ENCODE measurements at places on chromosomes 7 and 10.

DNA sequence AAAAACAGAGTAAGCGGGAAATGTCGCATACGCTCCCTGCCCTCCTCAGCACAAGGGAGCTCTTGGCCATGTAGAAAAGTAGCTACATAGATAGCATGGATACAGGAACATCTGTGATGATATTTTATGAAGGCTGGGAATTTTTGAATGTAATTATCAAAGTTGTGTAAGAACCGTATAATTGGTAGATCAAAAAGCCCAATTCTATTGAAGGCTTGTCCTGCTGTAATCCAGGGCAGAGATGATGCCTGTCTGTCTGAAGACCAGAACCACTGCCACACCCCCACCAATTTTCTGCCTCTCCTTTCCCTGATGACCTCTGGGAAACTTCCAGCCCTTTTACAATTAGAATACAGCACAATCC, 51.4 kb downstream of the ZRANB1 start:
- no peak for DNase-seq

DNA sequence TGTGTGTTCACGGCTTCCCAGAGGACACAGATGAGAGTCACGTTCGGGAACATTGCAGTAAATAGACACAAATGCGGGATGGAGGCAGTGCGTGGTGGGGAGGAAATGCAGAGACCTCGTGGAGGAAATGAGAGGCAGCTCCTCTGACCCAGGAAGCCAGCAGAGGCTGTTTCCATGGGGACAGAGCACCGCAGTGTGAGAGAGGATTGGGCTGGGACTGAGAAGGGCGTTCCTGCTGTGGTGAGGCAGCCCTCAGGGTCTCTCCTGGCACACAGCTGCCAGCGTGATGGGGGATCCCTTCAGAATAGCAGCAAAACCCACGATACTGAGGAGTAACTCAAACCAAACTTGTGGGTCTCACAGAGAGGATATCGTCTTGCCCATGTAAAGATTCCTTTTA, 21.7 kb upstream of the BHLHA15 start:
- no peak for DNase-seq

- no peak for DNase-seq
These were observed 47.4 kb upstream of the FAM180A start for GRCh38 chr7:135795846-135796570.

GRCh38 chr10:78997635-78998618, 70.8 kb upstream of the ZMIZ1 start:
- DNase-seq: no peak

GRCh38 chr7:38374507-38374906, 101.1 kb upstream of the TARP start:
- peak; percentile 63 for DNase-seq

DNA sequence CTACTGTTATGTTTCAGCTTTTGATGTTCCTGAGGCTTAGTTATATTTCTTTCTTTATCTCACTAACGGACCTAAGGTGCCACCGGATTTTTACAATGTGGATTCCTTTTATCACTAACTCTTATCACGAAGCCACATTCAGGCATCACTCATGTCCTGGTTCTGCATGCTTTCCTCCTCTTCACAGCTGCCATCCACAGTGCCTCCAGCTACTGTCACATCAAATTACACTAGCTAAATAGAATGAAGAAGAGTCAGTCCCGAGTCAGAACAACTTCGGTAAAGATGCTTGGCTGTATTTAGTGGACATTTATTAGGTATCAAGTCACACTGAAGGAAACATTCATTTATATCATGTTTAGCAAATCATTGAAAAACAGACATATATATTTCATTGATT, 153.2 kb downstream of the NEBL start:
- DNase-seq: no peak

DNA sequence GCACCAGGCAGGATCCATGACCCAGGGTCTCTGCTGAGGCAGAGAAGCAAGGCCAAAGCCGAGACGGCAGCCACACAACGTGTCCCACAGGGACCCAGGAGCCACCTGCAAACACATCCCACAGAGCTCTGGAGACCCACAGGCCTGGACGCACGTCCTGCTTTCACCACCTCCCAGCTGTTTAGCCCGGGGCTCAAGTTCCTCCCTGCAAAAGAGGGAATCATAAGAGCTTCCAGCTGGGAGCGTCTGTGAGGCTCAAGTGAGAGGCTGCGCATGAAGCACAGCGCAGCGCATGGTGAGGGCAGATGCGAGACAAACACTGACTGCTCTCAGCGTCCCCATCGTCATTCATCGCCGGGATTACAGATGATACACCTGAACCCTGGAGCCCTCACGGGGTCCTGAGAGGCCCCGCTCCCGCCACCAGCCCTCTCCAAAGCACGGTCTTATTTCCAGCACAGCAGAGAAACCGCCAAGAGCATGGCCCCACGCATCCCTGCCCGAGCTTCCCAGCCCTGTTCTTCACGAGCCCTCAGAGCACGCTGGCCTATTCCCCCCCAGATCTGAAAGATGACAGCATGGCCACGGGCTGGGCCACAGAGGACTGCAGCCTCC, 88.7 kb downstream of the MAD1L1 start:
- no peak for DNase-seq

- no peak for DNase-seq
These were observed 115.8 kb downstream of the SEMA3D start for GRCh38 chr7:85070967-85071628.

DNA sequence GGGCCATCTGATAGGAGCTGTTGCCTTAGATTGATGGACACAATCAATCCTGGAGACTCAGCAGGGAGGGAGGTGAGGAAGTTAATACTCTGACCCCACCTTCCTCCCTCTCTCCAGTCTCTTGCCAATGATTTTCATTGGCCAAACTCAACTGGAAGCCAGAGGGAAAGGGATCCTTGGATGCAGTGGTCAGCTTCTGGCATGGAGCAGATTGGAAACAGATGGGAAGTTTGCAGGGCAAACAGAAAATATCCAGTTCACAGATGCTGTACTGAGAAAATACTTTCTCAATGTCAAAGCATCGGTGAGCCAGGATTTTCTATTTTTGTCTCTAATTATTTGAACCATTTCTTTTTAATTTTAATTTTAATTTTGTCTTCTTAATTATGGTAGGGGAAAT, 170.8 kb downstream of the BBS9 start:
- no peak for DNase-seq

DNA sequence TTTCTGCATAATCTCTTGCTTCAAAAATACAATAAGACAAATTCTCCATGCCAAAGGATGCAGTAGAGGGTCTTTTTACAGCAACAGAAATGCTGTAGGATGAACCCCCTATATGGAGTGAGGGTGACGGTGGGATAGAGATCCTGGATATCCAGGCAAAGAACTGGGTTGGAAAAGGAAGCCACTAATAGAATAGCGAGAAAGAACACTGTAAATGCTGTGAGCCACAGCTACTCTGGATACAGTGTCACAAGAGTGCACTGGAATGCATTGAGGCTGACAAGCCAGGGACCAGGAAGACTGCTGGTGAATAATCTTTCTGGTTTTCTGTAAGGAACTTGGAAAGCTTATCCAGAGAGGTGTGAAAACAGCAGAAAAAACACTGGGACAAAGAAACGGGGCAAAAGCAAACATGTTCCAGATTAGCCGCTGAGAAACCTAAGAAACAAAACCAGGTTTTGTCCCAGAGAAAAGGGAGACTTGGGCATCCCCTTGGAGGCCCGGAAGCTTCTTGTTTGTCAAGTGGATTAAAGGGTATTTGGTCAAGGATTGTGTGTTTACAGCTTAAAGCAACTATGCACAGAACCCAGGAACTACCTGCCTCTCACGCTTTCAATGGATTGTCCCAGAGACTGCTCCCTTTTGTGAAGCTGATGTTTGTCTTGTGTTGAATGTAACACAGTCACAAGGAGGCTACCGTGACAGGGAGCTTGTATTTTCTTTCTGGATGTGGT, 6.2 kb upstream of the MSMB start:
- no peak for DNase-seq

- DNase-seq: no peak
These were observed 911.9 kb upstream of the LRRN3 start for GRCh38 chr7:110179037-110179436.

DNA sequence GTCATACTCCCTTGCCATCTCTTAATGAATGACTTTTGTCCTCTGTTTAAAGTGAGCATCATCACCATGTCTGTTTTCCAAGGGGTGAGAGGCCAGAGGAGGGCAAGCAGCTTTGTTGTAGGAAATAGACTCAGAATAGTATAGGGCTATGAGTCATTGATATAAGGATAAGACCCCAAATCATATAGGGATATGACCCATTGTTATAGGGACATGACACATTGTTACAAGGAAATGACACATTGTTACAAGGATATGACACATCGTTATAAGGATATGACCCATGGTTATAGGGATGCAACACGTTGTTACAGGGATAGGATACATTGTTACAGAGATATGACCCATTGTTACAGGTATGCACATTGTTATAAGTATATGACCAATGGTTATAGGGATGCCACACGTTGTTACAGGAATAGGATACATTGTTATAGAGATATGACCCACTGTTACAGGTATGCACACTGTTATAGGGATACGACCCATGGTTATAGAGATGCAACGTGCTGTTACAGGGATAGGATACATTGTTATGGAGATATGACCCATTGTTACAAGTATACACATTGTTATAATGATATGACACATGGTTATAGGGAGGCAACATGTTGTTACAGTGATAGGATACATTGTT, 311.1 kb upstream of the ADARB2 start:
- DNase-seq: no peak

DNA sequence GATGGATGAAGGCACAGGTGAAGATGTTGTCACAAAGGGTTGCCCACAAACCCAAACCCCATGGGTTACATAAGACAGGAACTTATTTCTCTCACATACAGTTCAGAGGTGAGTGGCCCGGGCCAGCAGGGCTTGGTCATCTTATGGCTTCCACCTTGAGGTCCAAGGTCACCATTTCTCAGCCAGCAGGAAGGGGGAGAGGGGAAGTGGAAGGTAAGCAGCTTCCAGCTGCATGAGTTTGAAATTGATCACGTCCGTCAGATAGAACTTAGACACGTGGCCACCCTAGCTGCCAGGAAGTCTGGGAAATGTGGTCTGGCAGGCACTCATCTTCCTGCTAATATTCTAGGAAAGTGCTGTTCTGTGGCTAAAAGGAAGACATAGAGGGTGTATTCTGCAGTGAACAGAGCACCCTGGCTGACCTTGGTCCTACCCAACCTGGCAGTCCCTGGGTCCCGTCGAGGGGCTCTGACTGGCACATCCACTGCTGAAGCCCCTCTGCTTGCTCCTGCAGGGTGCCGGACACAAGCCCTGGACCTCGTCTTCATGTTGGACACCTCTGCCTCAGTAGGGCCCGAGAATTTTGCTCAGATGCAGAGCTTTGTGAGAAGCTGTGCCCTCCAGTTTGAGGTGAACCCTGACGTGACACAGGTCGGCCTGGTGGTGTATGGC, 49.5 kb downstream of the VWA2 start:
- DNase-seq: no peak

- DNase-seq: no peak
These were observed 26.3 kb downstream of the GAD2 start for GRCh38 chr10:26242706-26243350.

DNA sequence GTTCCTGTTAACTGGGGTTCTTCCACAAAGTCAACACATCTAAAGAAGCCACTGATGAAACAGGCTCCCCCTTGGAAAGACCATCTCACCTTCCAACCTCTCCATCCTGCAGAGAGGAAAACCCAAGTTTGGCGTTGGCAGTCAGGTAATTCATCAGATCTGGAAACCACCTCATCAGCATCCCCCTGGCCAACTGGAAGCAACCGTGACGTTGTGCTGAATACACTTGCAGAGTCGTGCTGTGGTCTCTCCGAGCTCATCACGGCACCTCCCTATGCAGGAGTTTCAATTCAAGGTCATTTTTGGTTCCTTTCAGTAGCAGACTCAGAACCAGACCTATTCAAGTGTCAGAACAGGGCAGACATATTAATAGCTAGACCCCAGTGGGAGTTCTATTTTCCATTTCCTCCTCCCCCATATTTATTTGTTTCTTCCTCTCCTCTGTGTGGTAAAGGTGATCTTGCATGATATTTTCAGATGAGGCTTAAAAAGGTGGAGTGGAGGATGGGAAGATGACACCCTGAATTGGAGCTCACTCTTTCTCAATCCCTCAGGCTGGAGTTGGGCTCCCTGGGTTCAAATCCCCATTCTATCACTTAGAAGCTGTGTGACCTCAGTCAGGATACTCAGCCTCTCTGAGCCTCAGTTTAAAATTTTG, 149.1 kb upstream of the ADO start:
- no peak for DNase-seq

DNA sequence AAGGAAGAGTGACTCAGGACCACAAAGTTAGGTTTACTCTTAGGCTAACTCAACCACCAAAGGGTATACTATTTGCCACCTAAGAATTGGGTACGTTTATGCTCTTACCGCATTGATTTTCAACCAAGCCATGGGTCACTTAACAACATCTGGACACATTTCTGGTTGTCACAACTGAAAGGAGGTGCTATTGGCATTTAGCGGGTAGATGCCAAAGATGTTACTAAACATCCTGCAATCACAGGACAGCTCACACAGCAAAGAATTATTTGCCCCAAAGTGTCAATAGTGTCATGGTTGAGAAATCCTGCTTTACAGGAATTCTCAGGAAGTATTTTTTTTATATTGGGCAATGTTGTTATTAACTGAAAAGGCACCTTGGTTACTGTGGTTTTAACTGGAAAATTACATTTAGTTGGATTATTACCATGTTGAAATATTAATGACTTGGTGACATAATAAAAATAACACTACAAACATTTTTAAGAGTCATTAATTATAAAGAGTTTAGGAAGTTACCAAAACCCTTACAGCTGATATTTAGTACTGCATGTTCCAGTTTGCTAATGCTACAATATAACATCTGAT, 185.0 kb upstream of the TMEM196 start:
- peak; percentile 97 for DNase-seq

DNA sequence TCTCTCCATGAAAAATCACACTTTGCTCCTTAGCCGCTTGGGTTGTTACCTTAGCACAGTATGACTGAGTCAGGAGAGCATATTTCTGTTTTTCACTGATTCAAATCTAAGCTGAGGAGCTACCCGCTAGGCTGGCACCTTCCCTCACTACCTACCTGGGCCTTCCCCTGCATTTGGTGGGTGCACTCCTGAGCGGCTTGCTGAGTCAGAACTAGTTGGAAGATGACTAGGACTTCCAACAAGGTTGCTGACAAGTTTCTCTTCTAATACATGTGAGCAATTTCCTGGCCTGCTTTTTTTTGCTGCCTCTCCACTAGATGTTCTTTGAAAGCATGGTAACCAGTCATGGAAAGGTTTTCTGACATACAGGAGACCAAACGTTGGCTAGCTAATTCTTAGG, 43.8 kb upstream of the SEC61G start:
- DNase-seq: peak; percentile 62

DNA sequence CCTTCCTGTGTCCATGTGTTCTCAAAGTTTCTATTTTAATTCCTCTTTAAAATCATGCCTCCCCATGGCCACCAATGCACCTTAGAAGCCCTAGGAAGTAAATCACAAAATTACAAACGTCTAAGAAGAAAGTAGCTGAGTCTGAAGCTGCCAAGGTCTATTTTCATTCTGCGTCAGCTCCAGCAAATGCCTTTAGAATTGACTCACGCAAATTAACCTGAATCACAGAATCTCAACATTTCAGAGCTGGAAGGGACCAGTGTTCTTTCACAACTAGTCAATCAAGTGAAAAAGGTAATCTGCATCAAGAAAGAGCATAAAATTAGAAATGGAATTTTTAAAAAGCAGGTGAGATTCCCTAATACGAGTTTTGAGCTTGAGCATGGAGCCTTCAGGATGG, 1017.6 kb downstream of the SORCS3 start:
- no peak for DNase-seq

GRCh38 chr10:60314069-60314940, 75.4 kb downstream of the ANK3 start:
- DNase-seq: peak; percentile 73

GRCh38 chr10:122249303-122249850, 21.7 kb upstream of the BTBD16 start:
- DNase-seq: no peak

- peak; percentile 22 for DNase-seq
These were observed 870.5 kb downstream of the LRMDA start for GRCh38 chr10:76301950-76302349.
